ENCODE measurements at places on chromosomes 6 and 20.

DNA sequence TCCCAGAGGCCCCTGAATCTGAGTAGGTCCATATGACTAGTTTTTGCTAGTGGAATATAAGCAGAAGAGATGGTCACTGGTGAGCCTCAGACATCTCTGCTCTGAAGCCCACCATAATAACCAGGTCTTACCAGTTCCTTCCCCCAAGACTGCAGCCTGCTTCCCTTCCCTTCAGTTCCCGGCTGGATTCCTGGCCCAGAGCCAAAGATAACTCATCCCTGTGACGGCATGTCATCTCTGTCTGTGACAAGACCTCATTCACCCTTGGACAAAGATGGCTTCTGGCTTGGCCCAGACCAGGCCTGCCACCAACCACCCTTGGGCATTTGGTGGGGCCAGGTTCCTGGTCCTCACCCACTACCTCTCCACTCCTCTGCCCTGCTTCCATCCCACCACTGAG is 145.5 kb upstream of the TOP1 start:
- no peak for DNase-seq

DNA sequence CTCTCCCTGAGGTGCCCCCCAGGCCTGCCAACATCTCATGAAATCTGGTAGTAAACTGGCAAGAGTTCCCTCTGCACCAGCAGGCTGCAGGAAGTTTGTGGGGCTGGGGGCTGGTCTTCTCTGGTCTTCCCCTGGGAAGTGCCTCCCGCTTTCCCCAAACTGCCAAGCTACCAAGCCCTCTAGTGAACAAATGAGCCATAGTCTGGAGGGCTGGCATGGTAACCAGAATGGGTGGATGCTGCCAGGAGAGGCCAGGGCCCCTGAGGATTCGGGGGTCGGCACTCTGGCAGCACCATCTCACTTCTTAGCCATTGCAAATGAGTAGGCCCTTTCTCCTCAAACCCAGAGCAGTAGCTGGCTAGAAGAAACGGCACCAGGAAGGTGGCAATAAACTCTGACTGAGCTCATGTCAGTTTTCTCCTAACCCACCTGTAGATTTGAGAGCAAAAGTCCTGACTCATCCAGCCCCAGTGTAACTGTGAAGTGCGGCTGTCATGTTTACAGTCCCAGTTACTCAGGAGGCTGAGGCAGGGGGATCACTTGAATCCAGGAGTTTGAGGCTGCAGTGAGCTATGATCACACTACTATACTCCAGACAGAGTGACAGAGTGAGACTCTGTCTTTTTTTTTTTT is 35.9 kb downstream of the ZC3H12D start:
- no peak for DNase-seq

DNA sequence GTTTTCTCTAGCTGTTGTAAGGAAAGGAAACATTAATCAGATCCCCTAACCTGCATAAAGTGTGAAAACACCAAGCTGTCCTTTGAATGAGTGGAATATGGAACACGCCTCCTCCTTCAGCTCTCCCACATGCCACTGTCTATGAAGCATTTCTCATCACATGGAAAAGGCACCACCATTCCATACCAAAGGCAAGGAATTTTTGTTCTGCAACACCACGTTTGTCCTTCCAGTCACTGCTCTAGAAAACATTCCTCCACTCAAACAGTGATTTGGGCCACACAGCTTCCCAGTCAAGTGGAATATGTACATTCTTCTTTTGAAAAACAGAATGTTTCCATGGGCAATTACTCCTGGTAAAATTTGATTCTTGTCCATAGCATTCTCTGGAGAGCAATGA is 120.1 kb downstream of the OPRM1 start:
- DNase-seq = no peak

DNA sequence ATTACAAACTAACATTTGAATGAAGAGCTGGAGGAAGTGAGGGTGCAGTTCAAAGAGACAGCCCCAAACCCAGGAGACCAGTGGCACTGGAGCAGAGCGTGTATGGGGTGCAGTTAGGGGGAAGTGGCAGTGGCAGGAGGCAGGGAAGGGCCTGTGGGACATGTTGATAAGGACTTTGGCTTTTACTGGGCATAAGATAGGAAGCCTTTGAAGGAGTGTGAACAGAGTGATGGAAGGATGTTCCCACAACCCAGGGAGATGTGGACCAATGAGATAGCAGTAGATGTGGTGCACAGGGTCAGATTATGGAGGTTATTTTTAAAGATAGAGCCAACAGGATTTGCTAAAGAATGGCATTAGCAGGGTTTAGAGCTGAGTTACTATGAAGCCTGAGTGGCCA is 56.4 kb downstream of the AIG1 start:
- no peak for DNase-seq

DNA sequence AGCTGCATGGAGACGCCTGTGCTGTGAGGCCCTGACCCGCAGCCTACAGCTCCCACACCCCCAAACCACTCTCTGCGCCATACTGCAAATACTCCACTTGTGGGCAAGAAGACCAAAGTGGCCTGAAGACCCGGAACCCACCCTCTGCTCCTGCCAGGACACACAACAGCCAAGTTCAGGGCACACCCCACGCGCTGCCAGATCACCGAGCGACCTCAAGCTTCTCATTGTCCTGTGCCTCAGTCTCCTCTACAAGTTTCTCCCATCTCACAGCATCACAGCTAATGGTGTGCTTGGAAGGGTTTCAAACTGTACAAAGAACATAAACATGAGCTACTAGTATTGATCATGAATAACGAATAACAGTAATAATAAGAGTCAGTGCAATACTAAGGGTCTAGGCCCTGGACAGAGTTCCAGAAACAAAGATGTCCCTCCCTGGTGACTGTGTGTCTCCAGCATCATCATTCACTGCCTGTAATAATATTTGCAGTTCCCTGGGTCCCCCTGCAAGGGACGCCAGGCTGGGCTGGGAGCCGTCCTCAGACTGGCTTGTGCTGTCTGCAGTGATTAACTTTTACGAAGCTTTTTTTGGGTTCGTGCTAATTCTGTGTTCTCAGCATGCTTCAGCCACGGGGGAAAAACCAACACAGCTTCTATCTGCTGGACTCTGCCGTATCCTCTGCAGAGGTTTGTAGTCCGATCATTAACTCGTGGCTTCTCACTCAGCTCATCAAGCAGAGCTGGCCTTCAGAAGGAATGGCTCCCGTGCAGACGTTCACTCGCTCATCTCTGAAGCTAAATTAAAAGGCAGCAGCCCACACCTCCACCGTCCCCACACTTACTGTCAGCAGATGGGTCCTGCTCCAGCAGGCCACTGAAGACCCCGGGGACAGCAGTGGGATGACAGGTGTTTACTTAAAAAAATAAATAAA is 81.6 kb upstream of the MPC1 start:
- no peak for DNase-seq

DNA sequence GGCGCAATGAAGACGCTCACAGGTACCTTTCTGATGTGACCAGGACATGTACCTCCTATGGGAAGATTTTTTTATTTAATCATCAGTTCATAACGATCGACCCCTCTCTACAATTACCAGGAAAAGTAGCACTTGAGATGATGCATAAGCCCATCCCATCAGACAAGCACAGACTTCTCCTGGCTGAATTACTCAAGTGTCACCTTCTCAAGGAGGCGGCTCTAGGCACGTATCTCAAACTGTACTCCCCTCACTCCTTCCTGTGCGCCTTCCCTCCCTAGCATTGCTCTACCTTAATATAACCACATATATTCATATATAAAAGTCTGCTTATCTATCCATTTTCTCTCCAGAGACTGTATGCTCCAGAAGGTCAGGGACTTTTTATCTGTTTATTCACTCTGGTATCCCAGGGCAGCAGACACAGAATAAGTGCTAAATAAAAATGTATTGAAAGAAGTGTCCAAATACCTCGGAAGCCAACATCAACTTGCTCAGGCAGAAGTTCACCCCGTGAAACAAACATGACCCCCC is 71.5 kb downstream of the CNKSR3 start:
- DNase-seq = peak; percentile 43

- DNase-seq = no peak
These were observed 165.6 kb downstream of the SAMD5 start for GRCh38 chr6:147674099-147674498.

- DNase-seq = no peak
These were observed 208.8 kb downstream of the TSHZ2 start for GRCh38 chr20:53180928-53181362.

DNA sequence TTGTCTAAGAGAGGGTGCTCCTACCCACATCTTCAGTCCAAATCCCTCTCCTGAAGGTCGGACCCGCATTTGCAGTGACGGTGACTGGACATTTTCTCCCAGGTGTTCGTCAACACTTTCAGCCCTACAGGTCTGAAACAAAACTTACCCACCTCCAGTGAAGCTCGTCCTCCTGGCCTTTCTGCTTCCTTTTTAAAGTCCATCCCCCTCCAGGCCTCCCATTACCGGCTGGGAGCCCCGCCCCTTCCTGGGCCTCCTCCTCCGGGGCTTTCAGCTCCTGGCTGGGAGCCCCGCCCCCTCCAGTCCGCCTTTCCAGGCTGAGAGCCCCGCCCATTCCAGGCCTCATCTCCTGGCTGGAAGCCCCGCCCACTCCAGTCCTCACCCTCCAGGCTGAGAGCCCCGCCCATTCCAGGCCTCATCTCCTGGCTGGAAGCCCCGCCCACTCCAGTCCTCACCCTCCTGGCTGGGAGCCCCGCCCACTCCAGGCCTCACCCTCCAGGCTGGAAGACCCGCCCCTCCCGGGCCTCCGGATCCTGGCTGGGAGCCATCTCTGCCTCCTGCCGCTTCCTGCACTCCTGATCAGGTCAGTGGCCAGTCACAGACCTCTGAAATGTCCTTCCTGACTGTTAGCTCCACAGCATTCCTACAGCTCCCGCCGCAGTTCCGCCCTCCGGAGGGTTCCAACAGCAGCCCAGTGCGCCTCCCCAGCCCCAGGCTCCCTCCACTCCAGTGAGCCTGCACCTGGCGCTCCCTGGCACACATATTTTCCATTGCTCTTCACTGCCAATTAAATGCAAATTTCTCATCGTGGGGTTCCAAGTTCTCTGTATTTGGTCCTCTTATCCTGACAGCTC is 98.5 kb downstream of the LY86 start:
- peak; percentile 90 for DNase-seq

DNA sequence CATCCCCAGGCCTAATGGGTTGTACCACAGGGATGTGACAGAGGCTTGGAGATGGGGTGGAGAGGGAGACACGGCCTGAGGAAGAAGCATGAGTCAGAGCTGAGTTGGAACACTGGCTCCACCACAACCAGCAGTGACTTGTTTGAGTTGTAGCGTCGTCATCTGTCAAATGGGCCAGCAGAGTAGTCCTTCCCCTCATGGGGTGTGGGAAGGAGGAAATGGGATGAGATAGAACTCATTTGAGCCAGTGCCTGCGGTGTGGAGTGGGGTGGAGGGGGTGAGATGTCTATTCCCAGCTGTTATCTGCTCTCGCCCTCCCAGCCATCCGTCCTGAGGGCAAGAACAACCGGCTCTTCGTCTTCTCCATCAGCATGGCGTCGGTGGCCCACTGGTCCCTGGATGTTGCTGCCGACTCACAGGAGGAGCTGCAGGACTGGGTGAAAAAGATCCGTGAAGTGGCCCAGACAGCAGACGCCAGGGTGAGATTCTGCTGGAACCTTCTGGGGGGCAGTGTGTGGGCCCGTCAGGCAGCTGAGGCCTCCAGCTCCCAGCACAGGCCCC is 32.5 kb downstream of the PLCG1 start:
- peak; percentile 80 for DNase-seq

- DNase-seq = no peak
These were observed 2.4 kb downstream of the ADGRG6 start for GRCh38 chr6:142304241-142304640.

- no peak for DNase-seq
These were observed 31.6 kb upstream of the LY86 start for GRCh38 chr6:6556738-6557503.

DNA sequence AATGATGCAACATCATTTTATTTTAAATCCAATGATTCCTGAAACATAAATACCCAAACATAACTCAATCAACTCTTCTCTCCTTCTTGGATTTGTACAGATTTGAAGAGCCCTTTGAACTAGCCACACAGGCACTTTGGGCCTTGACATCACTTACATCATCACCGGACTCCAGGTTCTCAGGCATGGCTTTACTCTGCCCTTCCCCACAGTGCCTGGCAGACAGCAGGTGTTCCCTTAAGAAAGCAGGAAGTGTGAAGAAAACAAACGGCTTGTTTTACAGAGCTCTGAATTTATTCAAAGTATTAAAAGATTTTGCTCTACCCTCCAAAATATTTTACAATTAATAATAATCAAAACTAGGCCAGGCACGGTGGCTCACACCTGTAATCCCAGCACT is 54.8 kb upstream of the GCM1 start:
- DNase-seq = no peak

GRCh38 chr6:102300350-102300749 is 906.8 kb downstream of the GRIK2 start:
- no peak for DNase-seq

DNA sequence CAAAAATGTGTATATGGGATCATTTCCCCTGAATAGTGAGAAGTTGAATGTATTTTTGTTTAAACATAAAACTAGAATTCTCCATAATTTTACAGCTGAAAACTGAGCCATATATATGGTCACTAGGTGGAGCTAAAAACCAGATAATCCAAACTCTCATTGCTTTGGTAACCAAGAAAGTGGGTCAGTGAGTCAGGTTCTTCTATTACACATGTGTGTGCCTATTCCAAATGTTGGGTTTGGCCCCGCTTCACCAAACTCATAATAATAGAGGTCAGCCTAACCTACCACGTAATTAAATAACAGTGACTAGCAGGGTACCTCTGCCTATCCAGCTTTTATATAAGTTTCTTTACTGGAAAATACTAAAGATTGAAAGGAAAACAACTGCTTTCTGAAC is 19.3 kb upstream of the RNGTT start:
- DNase-seq = peak; percentile 65
